ENCODE measurements at places on chromosomes 5 and 9.

DNA sequence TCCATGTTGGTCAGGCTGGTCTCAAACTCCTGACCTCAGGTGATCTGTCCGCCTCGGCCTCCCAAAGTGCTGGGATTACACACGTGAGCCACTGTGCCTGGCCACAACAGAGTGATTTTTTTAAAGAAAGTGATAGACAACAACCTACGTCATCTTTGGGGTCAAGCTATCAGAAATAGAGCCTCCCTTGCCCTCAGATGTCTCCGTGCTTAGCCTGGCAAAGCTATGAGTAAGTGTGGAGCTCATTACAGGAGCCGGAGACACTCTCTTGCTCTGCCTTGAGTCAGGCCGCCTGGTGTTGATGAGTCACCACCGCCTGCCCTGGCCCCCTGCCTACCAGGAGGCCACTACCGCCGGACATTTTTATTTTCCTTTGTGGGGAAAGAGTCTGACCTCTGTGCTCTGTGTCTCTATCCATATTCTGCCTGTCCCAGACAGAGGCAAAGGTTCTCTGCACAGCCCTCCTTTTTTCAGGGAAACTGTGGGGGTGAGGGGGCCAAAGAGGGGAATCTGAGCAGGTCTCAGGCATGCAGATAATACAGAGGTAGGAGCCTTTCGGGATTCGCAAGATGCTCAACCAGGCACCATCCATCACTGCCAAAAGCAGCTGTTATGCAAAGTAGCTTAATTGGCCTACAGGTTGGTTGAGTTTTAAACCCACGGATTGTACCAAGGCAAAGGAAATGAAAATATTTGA is 123.7 kb upstream of the CPEB4 start:
- no peak for DNase-seq

DNA sequence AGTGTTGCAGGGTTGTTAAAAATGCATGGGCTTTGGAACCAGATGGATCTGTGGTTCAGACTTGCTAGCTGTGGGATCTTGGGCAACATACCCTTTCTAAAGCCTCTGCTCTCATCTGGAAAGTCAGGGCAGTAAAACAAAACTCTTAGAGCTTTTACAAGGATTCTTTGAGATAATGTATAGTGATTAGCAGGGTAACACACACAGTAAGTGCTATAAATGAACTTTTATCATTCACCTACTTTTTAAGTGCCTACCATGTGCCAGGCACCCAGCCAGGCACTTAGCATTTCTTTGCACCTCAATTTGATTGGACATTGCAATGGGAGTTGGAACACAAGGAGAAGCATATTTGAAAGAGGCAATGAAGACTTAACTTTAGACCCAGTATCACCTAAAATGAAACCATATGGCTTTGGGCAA is 208.6 kb upstream of the PAPPA start:
- DNase-seq = no peak

GRCh38 chr5:36505021-36505420 is 101.4 kb upstream of the SLC1A3 start:
- DNase-seq = no peak

GRCh38 chr5:81575924-81576323 is 175.0 kb downstream of the SSBP2 start:
- DNase-seq = no peak

DNA sequence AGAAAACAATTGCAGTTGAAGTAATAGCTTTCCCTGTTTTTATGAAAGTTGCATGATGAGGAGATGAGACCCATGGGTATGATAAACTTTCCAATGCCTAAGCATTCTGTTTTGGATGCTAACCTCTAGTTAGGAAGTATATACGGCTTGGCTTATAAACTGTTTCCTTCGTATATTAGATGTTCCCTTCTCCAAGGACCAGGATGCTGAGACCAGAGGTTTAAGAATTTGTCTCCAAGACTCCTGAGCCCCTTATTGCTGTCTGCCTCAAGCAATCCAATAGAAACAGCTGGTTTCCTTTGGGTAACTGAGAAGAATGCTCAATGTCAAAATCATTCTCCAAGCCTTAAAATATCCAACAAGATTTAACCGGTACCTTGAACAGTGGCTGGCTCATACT is 12.2 kb upstream of the TNC start:
- DNase-seq = no peak

- DNase-seq = no peak
These were observed 1.9 kb upstream of the LRRC70 start for GRCh38 chr5:62576570-62577170.

DNA sequence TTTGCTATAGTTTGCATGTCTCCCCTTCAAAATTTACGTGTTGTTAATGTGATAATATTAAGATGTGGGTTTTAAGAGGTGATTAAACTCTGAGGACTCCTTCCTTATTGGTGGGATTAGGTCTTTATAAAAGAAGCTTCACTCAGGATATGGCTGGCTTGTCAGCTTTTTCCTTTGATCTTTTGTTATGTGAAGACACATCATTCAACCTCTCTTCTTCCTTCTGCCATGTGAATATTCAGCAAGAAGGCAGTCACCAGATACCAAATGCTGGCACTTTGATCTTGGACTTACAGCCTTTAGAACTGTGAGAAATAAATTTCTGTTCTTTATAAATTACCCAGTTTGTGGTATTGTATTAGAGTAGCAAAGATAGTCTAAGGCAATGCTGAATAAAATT is 855.9 kb upstream of the CDH10 start:
- no peak for DNase-seq

DNA sequence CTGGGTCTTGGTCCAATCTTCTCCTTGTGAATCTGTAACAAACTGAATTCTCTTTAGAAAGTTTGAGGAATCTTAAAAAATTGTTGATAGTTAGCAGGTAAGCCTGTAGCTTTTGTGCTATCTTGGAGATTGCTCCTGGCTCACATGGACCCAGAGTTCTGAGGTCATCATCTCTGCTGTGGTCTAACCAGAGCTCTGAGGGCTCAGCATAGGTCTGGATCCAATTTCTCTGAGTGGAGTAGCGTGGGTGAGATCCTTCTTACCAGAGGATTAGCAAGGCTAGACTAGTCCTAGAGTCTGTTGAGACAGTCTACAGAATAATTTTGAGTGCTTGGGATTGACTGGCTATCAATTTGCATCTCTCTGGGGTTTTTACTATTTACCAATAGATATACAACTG is 60.5 kb upstream of the IL6ST start:
- DNase-seq = no peak

DNA sequence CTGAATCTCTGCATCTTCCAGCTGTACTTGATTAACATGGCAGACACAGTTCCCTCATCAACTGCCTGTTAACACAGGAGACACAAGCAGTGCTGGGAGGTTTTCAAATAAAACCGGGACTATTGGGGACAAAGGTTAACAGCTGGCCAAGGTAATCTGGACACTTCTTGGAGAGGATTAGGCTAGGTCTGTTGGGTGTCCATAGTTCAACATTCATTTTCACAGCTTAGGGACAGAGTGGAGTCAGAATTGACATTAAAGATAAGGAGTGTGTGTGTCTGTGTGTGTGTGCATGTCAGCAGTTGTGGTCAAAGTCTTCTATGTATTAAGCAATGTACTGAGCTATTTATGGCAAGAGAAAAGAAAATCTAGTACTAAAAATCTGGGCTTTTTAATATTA is 216.2 kb downstream of the MED10 start:
- no peak for DNase-seq

- DNase-seq = no peak
These were observed 349.1 kb downstream of the CTNND2 start for GRCh38 chr5:11555171-11555570.

- DNase-seq = no peak
These were observed 478.6 kb upstream of the C9orf72 start for GRCh38 chr9:28051559-28052503.

DNA sequence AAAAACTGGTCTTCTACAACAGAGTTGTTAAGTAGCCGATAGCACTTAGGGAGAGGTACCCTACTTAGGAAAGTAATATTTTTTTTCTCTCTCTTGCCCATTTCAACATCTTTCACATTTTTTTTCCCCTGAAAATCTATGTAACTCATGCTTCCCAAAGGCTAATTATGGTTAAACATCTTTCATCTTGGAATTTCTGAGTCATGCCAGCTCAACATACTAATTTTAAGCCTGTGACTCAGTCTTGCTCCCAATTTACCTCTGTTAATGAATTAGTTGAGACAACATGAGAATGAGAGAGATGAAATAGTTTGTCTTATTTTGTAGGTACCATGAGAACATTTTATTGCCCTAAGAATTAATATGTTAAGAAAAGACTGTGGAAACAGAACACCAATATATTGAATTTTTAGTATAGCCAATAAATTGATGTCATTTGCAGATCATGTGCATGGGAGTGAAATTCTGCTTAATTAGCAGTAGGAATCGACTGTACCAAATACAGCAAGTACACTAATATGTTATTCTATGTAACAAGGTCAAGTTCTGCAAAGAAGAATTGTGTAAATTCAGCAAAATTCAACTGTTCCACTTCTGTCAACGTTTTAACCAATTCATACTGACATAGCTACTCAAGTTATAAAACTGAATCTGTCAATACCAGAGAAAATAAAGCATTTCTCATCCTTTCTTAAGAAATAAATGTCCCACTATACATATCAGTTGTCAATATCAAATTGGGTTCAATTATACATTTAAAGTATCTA is 550.0 kb downstream of the PTPRD start:
- DNase-seq = no peak

DNA sequence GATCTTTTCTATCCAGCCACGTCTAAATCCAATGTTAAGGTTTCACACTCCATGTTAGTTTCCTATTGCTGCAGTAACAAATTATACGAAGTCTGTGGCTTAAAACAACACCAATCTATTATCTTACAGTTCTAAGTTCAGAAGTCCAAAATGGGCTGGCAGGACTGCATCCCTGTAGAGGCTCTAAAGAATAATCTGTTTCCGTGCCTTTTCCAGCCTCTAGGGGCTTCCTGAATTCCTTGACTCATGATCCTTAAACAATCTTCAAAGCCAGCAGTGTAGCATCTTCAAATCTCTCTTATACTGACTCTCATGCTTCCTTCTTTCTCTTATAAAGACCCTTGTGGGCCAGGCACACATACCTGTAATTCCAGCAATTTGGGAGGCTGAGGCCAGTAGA is 6.8 kb downstream of the PLGRKT start:
- no peak for DNase-seq

DNA sequence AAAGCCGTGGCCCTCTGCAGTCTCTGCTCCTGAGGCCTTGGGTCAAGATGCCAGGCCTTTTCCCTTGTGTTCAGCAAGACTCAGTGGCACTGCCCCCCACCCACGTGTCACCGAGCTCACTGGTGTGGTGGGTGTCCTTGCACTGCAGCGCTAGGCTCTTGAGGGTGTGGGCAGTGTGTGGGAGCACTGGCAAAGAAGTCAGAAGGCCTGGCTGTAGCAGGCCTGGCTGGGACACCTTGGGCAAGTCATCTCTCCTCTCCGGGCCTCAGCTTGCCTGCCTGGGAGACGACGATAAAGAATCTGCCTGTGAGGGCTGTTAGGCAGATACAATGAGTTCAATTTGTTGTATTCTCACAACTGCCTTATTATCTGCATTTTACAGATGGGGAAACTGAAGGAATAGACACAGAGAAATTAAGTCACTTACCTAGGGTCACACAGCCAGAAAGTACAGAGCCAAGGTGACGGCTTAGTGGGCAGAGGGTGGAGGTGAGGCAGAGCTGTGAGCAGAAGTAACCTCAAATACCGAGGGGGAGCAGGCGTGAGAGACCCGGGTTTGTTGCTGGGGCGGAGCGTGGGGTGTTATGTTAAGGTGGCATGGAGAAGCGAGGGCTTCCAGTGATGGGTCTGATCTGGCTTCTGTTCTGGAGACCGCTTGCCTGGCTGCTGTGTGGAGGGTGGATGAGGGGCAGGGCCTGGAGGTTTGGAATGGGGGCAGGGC is 1.4 kb downstream of the TSPAN17 start:
- no peak for DNase-seq

DNA sequence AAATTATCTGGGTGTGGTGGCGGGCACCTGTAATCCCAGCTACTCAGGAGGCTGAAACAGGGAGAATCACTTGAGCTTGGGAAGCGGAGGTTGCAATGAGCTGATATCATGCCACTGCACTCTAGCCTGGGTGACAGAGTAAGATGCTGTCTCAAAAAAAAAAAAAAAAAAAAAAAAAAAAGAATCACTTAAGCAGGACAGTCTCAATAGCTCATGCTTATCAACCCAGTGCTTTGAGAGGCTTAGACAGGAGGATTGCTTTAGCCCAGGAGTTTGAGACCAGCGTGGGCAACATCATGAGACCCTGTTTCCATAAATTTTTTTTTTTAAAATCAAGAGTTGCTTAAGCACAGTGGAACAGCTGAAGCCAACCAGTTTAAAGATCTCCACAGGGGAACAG is 42.6 kb downstream of the LEAP2 start:
- no peak for DNase-seq

GRCh38 chr5:143156086-143156485 is 247.4 kb downstream of the NR3C1 start:
- DNase-seq = no peak

DNA sequence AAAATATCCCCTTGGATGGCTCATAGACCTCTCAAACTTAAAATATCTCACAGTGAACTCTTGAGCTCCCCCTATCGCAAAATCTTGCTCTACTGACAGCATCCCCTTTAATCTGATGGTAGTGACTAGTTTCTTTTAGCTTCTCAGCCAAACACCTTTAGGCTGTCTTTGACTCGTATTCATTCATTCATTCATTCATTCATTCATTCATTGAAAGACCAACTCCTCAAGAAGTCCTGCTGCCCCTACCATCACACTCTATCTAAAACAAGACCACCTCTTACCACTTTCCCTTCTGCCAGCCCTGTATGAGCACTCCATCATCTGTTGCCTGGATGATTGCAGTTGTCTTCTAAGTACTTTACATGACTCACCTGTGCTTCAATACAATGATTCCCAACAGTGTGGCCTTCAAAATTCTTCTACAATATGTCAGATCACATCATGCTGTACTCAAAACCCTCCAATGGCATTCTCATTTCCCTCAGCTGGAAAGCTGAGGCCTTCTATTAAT is 46.8 kb downstream of the ITGA2 start:
- DNase-seq = no peak

Measured in WTC11 (cell line).